ENCODE measurements at places on chromosomes 7 and 10. TPM values are rescaled to one million over a fixed set of nuclear protein-coding genes. Genes with fewer than 3 reads are reported as not detected.

DNA sequence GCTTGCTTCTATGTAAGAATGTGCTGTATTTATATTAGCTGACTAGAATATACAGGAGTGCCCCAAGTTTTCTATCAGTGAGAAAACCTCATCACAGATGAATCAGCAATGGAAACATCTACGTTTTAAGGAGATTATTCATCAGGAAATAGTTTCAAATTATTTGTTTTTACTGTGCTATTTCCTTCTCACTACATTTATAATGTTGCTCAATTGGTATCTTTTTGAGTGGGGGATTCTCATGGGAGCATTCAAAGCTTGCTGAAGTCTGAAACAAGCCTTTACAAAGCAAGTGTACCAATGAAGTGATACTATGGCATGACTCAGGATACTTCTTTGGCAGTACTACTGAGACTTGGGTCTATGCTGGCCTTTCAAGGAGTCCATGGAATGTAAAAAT is 191.1 kb upstream of the SLC26A5 start:
- peak; percentile 6 for DNase-seq
- no peak overlapping the region for H3K4me3 ChIP-seq
- peaks cover 11% of the 10 kb centered on the region for H3K27me3 ChIP-seq
- no peaks in the 10 kb centered on the region for H3K36me3 ChIP-seq

- no peak overlapping the region for H3K4me3 ChIP-seq
- H3K4me1 ChIP-seq = peaks cover 20% of the 10 kb centered on the region
- no peak overlapping the region for H3K27ac ChIP-seq
- H3K36me3 ChIP-seq = peaks cover 11% of the 10 kb centered on the region
Measured at GRCh38 chr7:104998040-104998752, 15.8 kb upstream of the KMT2E start.

- no peaks in the 10 kb centered on the region for H3K27me3 ChIP-seq
- no peak overlapping the region for H3K4me3 ChIP-seq
- H3K27ac ChIP-seq = peak overlapping the region; percentile 89
- H3K36me3 ChIP-seq = no peaks in the 10 kb centered on the region
- H3K4me1 ChIP-seq = peaks cover 84% of the 10 kb centered on the region
- peak; percentile 40 for DNase-seq
Measured at GRCh38 chr10:80464557-80465450, 10.7 kb downstream of the TSPAN14 start.

ZNF425 gene
- 1.1 TPM for total RNA-seq

- H3K36me3 ChIP-seq = no peaks in the 10 kb centered on the region
- no peak for DNase-seq
- H3K4me3 ChIP-seq = peak overlapping the region; percentile 84
- H3K27me3 ChIP-seq = no peaks in the 10 kb centered on the region
- H3K27ac ChIP-seq = peak overlapping the region; percentile 91
- H3K4me1 ChIP-seq = peaks cover 11% of the 10 kb centered on the region
Measured at GRCh38 chr7:4775848-4776623, 613 bp downstream of the AP5Z1 start.

GRCh38 chr7:107538001-107538400 is 25.7 kb downstream of the COG5 start:
- no peaks in the 10 kb centered on the region for H3K4me1 ChIP-seq
- H3K36me3 ChIP-seq = peaks cover 3% of the 10 kb centered on the region
- no peak overlapping the region for H3K4me3 ChIP-seq
- DNase-seq = no peak
- H3K27ac ChIP-seq = no peak overlapping the region
- H3K27me3 ChIP-seq = no peaks in the 10 kb centered on the region

DNA sequence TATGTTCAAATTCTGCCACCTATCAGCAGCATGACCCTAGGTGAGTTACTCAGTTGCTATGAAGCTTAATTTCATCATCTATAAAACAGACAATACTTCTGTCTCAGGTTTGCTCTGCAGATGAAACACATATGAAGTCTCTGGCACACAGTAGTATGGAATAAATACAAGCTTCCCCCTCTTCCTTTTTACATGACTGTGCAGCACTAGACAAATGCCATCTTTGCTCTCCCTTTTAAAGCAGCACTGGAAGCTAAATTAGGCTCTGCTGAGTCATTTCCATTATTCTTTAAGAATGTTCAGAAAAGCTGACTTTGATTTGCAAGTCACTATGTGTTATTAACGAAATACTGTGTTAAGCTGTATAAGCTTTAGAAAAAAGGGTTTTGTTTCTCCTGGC is 40.7 kb upstream of the ANAPC16 start:
- peak overlapping the region; percentile 54 for H3K27ac ChIP-seq
- H3K4me1 ChIP-seq = peaks cover 45% of the 10 kb centered on the region
- peak; percentile 59 for DNase-seq
- no peak overlapping the region for H3K4me3 ChIP-seq
- no peaks in the 10 kb centered on the region for H3K27me3 ChIP-seq

- H3K36me3 ChIP-seq = no peaks in the 10 kb centered on the region
- H3K4me1 ChIP-seq = no peaks in the 10 kb centered on the region
- no peak overlapping the region for H3K27ac ChIP-seq
- H3K27me3 ChIP-seq = no peaks in the 10 kb centered on the region
Measured at GRCh38 chr7:32803406-32804141, 88.0 kb downstream of the KBTBD2 start.

DNA sequence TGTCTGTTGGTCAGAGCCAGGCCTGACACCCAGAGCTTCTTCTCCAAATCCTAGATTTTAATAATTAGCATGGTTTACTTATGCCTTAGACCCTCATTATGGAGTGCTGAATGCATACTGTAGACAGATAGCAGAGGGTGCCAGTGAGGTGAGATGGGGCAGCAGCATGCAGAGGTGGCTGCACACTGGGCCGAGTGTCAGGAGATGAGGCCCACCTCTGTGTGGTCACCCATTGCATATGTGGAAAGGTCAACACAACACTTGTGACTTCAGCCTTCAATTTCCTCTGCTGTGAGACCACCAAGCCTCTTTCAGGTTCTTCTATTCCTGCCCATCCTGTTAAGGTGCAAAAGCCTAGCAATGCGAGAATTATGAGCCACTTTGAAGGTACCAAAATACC is 39.7 kb upstream of the NMT2 start:
- H3K27ac ChIP-seq = no peak overlapping the region
- no peaks in the 10 kb centered on the region for H3K36me3 ChIP-seq
- no peaks in the 10 kb centered on the region for H3K27me3 ChIP-seq
- no peak overlapping the region for H3K4me3 ChIP-seq
- H3K4me1 ChIP-seq = no peaks in the 10 kb centered on the region
- DNase-seq = no peak

GCK gene
- total RNA-seq = not detected

DNA sequence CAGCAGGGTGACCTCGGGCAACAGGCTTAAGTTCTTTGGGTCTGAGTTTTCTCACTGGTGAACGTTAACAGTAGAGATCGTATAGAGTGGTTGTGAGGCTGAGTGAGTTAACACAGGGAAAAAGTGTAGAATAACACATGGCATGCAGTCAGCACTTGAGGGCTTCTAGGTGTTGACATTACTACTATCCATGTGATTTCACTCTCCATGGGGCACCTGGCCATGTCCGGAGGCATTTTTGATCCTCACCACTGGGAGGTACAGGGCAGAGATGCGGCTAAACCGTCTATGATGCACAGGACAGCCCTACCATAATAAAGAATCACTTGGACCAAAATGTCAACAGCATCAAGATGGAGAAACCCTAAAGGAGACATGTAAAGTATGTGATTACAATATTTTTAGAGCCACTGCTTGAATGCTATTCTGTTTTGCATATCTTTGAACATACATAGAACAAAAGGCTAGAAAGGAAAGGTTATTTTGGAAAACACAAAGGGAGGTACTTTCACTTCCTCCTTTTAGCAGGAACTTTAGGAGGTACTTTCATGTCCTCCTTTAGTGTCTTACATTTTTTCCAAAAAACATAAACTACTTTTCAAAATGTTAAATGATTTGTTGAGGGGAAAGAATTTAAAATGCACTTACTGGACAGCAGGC is 44.3 kb downstream of the NOD1 start:
- H3K36me3 ChIP-seq = no peaks in the 10 kb centered on the region
- H3K27me3 ChIP-seq = no peaks in the 10 kb centered on the region
- no peaks in the 10 kb centered on the region for H3K4me1 ChIP-seq
- H3K4me3 ChIP-seq = no peak overlapping the region
- H3K27ac ChIP-seq = no peak overlapping the region

DNA sequence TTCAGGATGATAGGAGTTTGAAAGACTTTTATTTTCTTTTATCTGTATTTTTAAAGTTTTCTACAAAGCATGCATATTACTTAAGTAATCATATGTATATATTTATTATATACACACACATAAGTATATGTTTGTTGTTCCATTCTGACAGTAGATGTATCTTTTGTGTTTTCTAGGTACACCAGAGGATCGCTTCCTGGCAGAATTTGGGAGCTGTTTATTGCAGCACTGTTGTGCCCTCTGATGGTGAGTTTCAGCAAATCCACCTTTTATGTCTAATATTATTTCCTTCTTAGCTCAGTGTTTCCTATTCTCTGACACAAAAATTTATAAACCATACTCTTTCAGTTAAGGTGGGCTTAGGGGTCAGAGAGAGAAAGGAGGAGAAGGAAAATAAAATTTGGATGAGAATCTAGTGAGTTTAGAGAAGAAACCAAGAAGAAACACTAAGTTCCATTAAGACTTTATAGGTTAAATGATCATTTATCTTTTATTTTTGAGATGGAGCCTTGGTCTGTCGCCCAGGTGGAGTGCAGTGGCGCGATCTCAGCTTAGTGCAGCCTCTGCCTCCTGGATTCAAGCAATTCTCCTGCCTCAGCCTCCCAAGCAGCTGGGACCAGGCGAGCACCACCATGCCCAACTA is 59.2 kb upstream of the OIT3 start:
- peak; percentile 76 for DNase-seq
- H3K27ac ChIP-seq = no peak overlapping the region
- no peak overlapping the region for H3K4me3 ChIP-seq
- no peaks in the 10 kb centered on the region for H3K4me1 ChIP-seq

GRCh38 chr7:124413029-124413428 is 352.6 kb downstream of the GPR37 start:
- no peaks in the 10 kb centered on the region for H3K27me3 ChIP-seq
- no peak overlapping the region for H3K4me3 ChIP-seq
- no peak for DNase-seq
- no peaks in the 10 kb centered on the region for H3K36me3 ChIP-seq
